ENCODE measurements at places on chromosomes 1 and 21.

DNA sequence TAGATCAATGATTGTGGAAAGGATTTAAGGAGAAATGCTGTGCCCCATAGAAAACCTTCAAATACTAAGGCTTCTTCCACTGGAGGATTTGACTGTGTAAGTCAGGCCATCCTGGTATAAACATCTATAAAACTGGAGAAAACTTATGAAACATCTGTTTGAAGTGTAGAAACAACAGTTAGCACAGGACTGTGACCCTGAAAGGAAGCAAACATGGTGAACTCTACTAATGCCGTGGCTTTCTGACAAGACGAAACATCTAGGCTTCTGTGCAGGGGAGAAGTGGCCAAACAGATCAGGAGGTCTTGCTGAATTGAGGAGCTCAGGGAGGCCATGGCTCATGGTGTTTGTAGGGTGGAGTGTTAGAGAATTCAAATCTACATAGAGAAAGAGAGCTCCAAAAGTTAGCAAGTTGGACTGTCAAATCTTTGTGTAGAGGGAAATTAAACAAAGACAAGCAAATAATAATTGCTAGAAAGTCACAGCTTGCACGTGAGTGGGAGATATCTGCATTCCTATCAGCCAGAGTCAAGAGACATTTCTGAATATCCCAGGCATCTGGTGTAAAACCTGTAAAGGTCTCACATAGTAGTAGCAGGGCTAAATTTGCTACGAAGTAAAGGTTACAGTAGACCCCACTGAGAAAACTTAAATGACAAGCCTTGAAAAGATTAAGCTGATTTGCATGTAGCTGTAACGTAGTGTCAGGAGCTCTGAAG is 566.8 kb upstream of the B3GALT2 start:
- DNase-seq: no peak

DNA sequence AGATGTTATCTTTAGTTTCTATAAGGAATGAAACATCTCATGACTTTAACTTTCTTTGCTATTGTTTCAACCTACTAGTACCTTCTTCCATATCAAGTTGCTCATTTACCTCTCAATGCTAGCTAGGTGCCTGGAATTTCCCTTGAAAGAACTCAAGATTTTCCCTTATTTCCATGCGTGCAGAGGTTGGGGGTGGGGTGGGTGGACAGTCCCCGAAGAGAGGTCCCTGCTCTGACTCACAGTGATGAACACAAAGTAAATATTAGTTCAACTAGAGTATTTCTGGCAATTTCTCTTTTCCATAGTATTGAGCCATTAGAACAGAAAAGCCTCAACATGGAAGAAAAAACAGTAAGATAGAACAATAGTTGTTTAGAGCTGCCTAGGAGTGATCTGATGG is 239.0 kb upstream of the ZP4 start:
- no peak for DNase-seq

DNA sequence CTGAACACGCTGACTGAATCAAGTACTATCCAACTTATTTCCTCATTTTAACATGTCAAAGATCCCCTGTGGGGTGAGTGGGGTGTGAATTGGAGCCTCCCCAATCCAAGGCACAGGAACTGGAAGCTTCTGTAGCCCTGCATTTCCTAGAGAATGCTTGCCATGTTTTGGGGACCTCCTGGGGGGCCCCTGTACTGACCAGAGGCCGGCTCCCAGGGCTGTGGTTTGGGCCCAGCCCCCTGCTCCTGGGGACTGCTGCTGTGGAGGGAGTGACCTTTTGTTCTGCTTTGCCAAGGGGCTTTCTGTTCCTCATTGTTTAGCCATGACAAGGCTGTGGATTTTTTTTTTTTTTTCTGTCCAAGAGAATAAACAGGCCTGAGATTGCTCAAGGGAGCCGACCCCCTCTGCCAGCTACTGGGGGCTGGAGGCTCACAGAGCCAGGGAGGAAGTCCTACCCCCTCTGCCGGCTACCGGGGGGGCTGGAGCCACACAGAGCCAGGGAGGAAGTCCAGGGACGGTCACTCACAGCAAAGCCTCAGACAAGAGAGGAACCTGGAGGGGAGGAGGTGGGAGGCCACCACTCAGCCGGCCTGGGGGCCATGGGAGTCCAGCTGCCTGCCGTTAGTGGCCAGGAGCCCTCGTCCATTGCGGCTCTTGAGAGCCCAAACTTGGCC is 17.4 kb downstream of the TNFRSF1B start:
- peak; percentile 35 for DNase-seq

DNA sequence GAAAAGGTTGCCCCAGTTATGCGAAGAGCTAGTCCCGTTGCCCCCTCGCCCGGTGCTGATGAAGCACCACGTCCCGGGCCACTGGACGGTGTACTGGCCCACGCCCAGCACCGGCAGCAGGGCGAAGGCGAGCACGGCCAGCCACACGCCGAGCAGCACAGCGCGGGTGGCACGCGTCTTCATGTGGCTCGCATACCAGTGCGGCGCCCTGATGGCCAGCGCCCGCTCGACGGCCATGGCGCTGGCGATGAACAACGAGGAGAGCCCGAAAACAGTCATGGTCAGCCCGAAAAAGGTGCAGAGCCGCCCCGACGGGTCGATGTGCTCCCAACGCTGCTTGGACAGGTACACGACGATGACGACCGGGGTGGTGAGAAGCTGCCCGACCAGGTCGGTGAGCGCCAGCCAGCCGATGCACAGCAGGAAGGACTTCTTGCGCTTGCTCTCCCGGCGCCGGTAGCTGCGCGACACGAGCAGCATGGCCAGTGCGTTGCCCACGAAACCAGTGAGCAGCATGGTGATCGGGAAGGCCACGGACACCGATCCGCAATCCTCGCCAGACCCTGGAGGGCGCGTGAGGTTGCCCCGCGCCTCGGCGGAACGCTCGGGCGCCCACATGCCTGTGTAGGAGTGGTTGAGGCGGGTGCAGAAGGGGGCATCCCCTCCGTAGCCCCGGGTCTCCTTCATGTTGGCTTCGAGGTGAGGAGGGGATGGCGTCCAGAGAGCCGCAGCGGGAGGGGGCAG is 553 bp downstream of the PTGER3 start:
- DNase-seq: no peak

- no peak for DNase-seq
These were observed 4.3 kb downstream of the MGST3 start for GRCh38 chr1:165635329-165635728.

- DNase-seq: no peak
These were observed 147.6 kb downstream of the ADSS2 start for GRCh38 chr1:244304156-244304555.

- DNase-seq: no peak
These were observed 25.7 kb upstream of the PEX10 start for GRCh38 chr1:2438038-2438437.

DNA sequence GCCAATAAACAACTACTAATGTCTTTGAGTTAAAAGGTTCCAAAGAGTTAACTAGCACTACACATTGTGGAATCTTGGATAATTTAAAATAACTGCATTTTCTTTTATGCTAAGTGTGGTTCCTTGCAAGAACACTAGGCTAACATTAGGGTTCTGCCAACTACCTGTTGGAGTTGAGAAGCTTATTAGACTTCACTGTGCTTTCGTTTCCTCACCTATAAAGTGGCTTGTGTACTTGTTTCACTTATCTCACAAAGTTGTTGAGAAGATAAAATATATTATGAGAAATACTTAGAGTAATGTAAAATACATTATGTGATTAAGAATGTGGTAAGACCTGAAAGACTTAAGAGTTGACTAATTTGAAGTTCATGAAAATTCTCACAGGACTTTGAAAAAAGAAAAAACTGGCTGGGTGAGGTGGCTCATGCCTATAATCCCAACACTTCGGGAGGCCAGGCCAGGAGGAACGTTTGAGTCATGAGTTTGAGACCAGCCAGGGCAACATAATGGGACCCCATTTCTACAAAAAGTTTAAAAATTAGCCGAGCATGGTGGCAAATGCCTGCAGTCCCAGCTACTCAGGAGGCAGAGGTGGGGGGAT is 5.6 kb upstream of the RRAGC start:
- DNase-seq: no peak

GRCh38 chr1:22318279-22318981 is 133.2 kb upstream of the ZBTB40 start:
- no peak for DNase-seq

- no peak for DNase-seq
These were observed 251.2 kb upstream of the VAMP3 start for GRCh38 chr1:7519861-7520395.

DNA sequence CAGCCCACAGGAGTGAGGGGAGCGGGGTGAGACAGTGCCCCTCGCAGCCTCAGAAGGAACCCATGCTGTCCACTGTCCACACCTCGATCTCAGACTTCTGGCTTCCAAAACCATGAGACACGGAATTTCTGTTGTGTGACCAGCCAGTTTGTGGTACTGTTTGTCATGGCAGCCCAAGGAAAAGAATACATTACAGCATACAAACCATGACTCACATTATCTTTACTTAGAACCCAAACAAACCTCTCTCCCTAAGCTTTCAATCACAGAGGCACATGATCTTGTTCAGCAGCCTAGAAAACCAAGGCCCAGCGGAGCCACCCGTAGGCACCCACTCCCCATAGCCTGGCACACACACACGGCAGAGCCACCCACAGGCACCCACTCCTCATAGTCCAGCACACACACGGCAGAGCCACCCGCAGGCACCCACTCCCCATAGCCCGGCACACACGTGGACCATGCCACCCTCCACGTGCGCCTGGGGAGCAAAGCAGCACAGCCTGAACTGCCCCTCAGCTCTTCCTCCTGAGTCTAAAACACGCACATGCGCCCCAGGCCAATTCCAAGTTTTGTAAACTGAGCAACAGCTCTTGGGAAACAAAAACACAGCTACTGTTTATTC is 458 bp upstream of the KRTAP10-4 start:
- no peak for DNase-seq

- DNase-seq: no peak
These were observed 505 bp upstream of the GNPAT start for GRCh38 chr1:231240531-231240882.

DNA sequence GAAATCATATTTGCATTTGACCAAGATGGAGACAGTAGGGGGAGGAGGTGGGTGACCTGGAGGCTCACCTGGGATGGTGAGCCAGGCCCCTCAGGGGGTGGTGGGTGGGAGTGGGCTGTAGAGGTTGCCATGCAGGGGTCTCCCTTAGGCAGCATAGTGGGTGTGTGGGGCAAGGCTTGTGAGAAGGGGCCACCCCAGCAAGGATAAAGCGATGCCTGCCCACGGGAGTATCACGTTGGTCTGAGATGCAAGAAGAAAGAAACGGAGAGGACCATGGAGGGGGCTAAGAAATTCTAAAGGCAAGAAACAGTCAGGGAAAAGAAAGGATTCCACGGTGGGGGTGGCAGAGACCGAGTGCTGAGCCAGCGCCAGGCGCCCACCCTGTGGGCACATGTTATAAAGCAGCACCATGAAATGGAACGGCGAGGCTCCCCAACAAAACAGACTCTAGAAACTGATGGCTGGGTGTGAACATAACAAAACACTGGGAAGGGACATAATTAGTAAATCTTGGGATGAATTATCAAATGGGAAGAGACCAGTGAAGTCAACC is 11.7 kb upstream of the C2CD2 start:
- no peak for DNase-seq

DNA sequence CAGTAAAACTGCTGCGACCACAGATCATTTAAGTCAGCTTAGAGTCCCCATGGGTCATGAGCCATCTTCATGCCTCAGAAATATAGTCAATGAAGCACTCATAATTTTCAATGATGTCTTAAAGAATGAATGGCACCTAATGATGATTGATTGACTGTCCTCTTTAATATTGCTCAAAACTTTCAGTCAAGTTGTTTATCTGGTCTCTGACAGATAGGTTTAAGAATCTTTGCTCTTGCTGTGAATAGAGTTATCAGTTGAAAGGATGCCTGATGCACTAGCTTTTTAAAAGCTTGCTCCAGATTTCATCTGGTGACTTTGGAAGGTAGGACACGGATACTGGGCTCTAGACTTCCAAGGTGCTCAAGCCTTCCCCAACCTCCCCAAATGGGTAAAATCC is 45.1 kb downstream of the COLGALT2 start:
- DNase-seq: no peak

DNA sequence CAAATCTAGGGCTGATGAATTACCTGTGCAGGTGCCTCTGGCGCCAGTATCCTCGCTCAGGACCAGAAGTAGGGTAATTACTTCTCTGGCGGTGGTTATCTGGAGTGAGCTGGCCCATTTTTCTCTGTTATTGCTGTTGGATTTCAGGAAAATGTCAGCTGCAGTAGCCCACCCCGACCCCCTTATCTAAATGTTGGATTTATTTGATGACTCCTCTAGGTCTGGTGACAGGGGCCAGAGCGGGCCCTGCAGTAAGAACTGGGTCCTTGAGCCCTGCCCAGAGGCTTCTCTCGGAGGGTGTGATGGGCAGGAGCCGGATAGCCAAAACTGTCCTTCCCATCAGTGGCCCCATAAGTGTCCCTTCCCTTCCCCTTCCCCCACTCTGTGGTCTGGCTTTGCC is 384.3 kb downstream of the PTPRU start:
- no peak for DNase-seq

- DNase-seq: no peak
These were observed 48.4 kb upstream of the C1orf198 start for GRCh38 chr1:230916587-230917283.

DNA sequence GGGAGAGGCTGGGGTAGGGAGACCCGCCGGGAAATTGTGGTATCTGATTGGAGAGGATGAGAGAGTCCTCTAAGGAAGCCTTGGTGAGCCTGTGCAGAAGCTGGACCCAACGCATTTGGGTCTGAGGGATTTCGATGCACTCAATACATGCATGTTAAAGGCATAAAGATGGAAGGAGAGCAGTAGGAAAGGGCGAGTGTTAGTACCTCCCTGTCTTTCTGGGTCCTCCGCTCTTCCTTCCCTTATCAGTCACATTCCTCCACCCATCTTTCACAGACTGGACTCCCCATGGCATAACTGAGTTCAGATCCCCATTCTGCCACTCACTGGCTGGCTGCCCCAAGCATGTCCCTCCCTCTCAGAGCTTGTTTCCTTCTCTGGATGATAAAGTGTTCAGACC is 7.3 kb downstream of the RGS16 start:
- no peak for DNase-seq

DNA sequence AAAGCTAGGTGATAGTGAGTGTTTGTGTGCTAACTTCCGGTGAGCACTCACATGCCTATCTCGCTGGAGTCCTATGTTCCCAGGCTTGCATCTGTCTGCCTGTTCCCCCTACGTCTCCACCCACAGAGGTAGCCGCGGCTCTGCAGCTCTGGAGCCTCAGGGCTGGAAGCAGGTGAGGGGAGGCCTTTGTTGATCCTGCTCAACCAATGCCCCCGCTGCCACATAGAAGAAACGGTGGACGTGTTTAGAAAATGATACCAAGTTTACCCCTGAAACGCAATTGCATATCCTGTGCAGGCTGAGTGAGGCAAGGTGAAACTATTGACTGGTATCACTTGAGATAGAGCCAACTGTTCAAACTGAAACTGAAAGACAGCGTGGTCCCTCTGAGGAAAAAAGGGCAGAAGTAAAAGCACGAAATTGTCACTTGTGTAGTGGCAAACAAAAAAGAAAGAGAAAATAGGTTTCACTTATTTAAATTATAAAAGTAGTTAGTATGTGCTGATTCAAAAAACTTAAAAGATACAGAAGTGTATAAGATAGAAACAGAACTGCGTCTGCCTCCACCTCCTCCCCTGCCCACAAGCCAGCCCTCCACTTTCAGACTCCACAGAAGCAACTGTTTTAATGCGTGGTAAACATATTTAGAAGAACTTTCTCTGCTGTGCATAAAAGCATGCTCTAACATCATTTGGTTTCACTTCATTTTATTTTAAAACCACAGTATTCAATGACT is 38.6 kb upstream of the ETS2 start:
- no peak for DNase-seq

Data from fibroblast of skin of left biceps (primary cell).